ENCODE measurements at places on chromosomes 6 and 20. TPM values are rescaled to one million over a fixed set of nuclear protein-coding genes. Genes with fewer than 3 reads are reported as not detected.

DNA sequence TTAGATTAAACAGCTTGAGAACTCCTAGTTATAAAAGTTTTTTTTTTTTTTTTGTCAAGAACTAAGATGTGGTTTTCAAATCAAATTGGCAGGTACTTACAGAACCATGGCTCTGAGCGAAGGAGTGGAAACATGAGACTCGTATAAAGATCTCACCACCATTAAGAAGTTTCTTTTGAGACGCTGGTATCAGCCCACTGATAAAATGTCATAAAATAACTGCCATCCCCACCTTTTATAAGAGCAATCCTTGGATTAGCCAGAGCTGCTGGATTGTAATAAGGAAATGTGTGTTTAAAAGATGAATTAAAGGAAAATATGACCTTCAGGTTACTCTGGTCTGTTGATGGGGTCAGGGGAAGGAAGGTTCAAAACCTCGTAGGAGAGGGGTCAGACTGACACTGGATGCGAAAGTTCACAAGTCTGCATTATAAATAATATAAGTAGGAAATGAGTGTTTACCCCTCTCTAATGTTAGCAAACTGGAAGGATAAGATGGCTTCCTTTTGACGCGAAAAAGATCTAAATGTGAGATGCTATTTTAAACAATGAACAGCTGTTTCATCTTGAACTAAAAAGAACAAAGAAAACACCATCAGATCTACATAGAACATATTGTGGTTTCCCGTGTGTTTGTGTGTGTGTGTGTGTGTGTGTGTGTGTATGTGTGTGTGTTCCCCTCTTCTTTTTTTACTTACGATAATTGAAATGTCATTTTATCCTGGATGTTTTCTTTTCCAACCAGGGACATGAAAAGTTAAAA is 386.8 kb upstream of the JAG1 start:
- DNase-seq: no peak

ADTRP gene
- 13.2 TPM for total RNA-seq

BPIFB1 gene
- not detected for total RNA-seq

NMBR gene
- total RNA-seq: 0.11 TPM

DNA sequence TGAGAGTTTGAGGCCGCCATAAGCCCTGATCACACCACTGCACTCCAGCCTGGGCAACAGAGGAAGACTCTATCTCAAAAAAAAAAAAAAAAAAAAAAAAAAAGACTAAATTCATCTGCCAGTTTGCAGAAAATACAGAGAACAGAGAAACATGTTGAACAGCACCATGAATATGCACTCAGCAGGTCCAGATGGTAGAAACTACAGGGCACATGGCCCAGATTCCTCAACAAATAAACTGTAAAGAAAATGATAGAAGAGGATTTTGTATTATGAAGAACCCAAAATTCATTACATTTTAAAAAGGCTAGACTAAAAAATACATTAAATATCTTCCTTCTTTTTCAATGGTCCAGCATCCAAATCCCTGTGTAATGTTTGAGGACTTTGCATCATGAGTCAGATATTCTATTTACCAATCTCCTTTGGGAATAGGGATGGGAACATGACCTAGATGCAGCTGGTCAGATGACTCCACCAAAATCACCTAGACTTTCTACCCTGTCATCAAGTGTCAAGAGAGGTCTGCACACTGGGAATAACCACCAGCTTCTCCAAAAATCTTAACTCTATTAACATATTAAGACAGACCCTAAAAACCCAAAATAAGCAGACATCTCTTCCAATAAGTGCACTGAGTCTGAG is 189.1 kb upstream of the TCF21 start:
- no peak for DNase-seq

GRCh38 chr6:116036075-116036773 is 24.5 kb downstream of the FRK start:
- no peak for DNase-seq

ECI2 gene
- 152 TPM for total RNA-seq

GRCh38 chr6:143205991-143206390 is 145.3 kb downstream of the AIG1 start:
- DNase-seq: no peak

PPP1R18 gene
- 57.4 TPM for total RNA-seq

DNA sequence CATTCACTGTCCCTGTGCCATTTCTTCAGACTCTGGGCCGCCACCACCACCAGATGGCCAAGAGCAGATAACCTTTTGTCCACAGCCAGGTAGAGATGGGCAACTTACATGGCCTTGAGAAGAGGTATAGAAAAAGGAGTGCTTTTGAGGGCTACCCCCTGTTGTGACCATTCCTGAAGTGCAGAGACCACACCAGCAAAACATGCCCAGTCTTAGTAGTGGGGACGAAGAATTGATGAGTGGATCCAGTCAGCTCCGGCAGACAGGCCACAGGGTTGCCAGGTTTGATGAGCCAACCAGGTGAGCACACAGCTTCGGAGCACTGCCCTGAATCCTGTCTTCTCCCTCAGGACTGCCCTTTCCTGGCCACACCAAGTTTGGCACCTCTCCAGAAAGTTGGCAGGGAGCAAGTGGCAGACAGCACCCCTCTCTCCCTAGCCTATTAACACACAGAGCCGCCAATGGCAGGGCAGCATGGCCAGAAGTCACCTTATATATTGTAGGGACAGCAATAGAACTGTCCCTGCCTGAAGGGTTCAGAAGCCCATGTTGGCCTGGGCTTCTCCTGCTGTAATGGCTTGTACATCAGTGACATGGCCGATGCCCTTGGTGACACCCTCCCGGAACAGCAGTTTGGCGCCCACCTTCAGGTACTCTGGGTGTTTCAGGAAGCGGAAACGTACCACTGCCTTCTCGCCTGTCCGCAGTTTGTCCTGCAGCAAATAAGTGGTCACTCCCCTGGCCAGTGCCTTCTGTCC is 7.8 kb downstream of the GTPBP2 start:
- no peak for DNase-seq

- DNase-seq: no peak
These were observed 26.5 kb downstream of the DAAM2 start for GRCh38 chr6:39818695-39819094.

BMP2 gene
- total RNA-seq: 16.1 TPM

OR2H2 gene
- not detected for total RNA-seq

GRCh38 chr6:11878029-11878428 is 99.4 kb upstream of the ADTRP start:
- no peak for DNase-seq

DNA sequence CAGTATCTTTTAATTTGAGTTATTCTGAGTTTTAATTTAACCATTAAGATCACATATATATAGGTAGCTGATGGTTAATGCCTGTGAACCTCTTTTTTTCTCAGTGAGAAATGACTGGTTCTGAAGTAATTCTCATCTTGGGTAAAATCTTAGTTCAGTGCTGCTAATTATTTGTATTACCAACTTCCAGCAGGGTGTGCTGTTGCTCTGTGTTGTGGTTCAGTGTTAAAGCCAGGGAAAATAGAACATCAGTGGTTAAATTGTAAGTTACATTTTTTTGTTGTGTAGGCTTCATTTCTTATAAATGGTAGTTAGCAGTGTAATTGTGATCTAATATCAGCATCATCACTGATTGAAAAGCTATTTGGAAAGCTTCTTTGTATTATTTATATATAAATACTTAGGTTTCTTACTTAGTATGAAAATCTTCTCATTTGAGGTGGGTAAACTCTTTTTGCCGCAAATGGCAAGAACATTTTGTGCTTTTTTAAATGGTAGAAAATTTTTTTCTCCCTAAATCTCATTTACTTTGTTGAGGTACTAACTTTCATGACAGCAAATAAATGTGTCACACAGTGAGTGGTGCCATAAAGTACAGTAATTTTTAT is 43.7 kb downstream of the CDC5L start:
- no peak for DNase-seq
